ENCODE measurements at places on chromosomes 4 and X. TPM values are rescaled to one million over a fixed set of nuclear protein-coding genes. Genes with fewer than 3 reads are reported as not detected.
A peak's percentile ranks its signal among the peaks of the same experiment; 100 is the strongest.

GRCh38 chr4:143251779-143252178, 67.1 kb downstream of the USP38 start:
- no peak overlapping the region for H3K4me3 ChIP-seq
- DNase-seq, result no peak
- no peaks in the 10 kb centered on the region for H3K27me3 ChIP-seq
- H3K4me1 ChIP-seq, result no peaks in the 10 kb centered on the region
- H3K27ac ChIP-seq, result no peak overlapping the region
- no peaks in the 10 kb centered on the region for H3K36me3 ChIP-seq

GRCh38 chrX:8688776-8689175, 43.2 kb downstream of the ANOS1 start:
- no peak overlapping the region for H3K4me3 ChIP-seq
- peaks cover 27% of the 10 kb centered on the region for H3K4me1 ChIP-seq
- peaks cover 3% of the 10 kb centered on the region for H3K36me3 ChIP-seq
- no peak overlapping the region for H3K27ac ChIP-seq
- H3K27me3 ChIP-seq, result peaks cover 17% of the 10 kb centered on the region

DNA sequence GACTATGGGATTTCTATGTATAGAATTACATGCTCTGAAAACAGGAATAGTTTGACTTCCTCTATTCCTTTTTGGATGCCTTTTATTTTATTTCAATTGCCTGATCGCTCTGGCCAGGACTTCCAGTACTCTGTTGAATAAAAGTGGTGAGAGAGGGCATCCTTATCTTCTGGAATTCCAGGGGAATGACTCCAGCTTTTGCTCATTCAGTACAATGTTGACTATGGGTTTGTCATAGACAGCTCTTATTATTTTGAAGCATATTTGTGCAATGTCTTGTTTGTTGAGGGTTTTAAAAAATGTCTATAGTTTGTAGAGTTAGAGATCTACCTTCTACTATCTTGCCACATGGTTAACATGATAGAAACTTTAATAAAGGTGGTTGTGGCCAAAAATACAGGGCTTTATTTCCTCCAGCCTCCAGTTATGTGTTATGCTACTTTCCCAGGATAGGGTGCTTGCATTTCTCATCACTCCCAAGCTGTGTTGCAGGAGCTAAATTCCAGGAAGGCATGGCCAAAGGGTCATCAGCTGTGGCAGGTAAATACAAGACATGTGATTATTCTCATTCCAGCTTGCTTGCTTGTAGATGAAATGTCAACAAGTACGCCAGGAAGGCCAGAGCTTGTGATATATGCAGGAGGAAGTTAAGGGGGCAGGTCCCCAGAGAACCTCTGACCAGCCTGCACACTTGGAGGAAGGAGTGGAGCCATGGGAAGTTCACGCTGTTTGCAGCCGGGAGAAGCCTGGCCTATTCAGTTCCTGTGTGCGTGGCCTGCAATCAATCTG, 142.4 kb upstream of the CPXCR1 start:
- peak overlapping the region; percentile 72 for H3K27ac ChIP-seq
- no peaks in the 10 kb centered on the region for H3K36me3 ChIP-seq
- peak overlapping the region; percentile 16 for H3K4me3 ChIP-seq

- H3K27ac ChIP-seq, result no peak overlapping the region
- no peak overlapping the region for H3K4me3 ChIP-seq
- H3K27me3 ChIP-seq, result peaks cover 65% of the 10 kb centered on the region
Observed at GRCh38 chr4:80219301-80220025, 22.2 kb downstream of the PRDM8 start.

SSX2B gene
- total RNA-seq, result not detected

DNA sequence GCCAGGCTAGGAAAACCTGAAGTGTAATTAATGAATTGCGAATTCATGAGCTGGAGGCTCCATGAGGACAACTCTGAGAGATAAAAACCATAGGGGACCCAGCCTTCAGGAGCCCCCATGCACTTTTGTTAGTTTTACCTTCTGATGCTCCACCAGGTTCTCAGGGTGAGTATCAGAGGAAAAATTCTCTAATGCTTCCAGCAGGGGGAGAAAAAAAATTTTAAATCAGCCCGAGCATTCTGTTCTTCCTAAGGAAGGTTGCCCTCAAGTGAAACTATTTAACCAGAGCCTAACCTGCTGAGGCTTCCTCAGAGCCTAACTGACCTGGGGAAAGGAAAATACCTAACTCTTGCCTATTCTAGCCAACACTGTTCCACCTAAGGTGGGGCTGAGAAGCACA, 552.6 kb downstream of the PPARGC1A start:
- no peaks in the 10 kb centered on the region for H3K27me3 ChIP-seq
- H3K27ac ChIP-seq, result no peak overlapping the region
- H3K36me3 ChIP-seq, result no peaks in the 10 kb centered on the region
- DNase-seq, result no peak

FRAS1 gene
- 33.1 TPM for total RNA-seq

DNA sequence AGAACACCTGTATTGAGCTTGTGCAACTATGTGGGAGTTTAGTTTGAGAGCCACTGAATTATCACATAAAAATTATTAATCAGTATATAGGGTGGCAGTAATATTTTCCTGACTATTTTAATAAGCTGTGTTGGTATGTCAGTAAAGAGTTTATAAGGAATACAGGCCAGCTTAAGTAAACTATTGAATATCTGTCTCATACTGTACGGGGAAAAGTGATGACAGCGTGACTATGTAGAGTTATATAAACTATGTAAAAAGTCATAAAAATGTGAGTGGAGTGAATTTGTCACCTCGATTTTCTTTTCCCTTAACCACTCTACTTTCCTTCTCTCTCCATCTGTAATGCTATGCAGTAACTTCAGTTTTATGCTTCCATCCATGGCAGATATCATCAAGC, 250.2 kb downstream of the BMPR1B start:
- no peaks in the 10 kb centered on the region for H3K4me1 ChIP-seq
- no peaks in the 10 kb centered on the region for H3K27me3 ChIP-seq
- H3K36me3 ChIP-seq, result no peaks in the 10 kb centered on the region
- no peak overlapping the region for H3K4me3 ChIP-seq

- H3K27me3 ChIP-seq, result no peaks in the 10 kb centered on the region
- H3K36me3 ChIP-seq, result peaks cover 19% of the 10 kb centered on the region
- peak overlapping the region; percentile 46 for H3K4me3 ChIP-seq
- no peak for DNase-seq
- H3K4me1 ChIP-seq, result peaks cover 20% of the 10 kb centered on the region
Observed at GRCh38 chrX:45806410-45807121, 605.9 kb upstream of the DIPK2B start.

DNA sequence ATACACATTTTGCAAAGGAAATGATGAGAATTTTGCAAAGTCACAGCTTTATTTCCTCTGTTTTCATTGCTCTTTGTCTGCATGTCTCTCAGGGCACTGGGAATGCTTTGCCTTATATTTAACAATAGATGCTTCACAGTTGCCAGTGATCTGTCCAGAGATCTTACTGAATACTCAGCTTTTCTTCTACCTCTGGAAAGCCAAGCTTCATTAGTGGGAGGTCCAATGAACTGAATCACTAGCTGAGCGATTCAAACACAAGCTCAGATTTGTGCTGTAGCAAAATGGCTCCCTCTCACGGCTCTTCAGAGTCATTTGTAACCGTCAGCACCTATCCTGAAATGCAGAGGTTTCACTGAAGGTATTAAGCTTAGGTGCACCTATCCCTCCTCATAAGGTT, 138.9 kb downstream of the DCLK2 start:
- H3K36me3 ChIP-seq, result peaks cover 11% of the 10 kb centered on the region
- peaks cover 19% of the 10 kb centered on the region for H3K4me1 ChIP-seq
- DNase-seq, result no peak
- peak overlapping the region; percentile 46 for H3K4me3 ChIP-seq

- H3K4me1 ChIP-seq, result no peaks in the 10 kb centered on the region
- no peak overlapping the region for H3K27ac ChIP-seq
- H3K36me3 ChIP-seq, result peaks cover 13% of the 10 kb centered on the region
- no peak for DNase-seq
Observed at GRCh38 chrX:108230574-108230973, 139.0 kb downstream of the ATG4A start.

CHRNA9 gene
- 0.58 TPM for total RNA-seq

DNA sequence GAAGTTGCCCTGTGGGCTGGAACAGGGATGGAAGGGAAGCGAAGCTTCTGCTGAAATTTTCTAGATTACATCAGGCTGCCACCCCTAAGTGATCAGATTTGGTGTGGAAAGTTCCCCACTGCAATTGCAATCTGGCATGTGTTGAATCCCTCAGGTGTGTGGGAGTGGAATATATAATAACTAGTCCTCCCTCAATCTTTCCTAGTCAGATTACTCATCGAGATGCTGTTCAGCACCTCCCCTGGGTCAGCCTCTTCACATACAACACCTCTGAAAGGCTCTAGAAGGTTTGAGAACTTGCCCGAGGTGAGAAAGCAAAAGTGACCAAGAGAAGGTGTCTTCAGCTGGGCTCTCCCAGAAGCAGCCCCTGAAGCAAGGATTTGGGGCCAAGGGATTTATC, 336.8 kb downstream of the BCOR start:
- no peaks in the 10 kb centered on the region for H3K36me3 ChIP-seq
- H3K4me3 ChIP-seq, result no peak overlapping the region
- DNase-seq, result no peak
- H3K27ac ChIP-seq, result no peak overlapping the region
- H3K27me3 ChIP-seq, result no peaks in the 10 kb centered on the region

GRCh38 chr4:26864899-26865298, 4.3 kb downstream of the STIM2 start:
- peaks cover 33% of the 10 kb centered on the region for H3K4me1 ChIP-seq
- H3K27me3 ChIP-seq, result no peaks in the 10 kb centered on the region
- peak overlapping the region; percentile 4 for H3K4me3 ChIP-seq

- no peak overlapping the region for H3K4me3 ChIP-seq
- H3K4me1 ChIP-seq, result no peaks in the 10 kb centered on the region
- no peak overlapping the region for H3K27ac ChIP-seq
- H3K27me3 ChIP-seq, result no peaks in the 10 kb centered on the region
- no peaks in the 10 kb centered on the region for H3K36me3 ChIP-seq
Observed at GRCh38 chrX:78710171-78710570, 37.3 kb upstream of the LPAR4 start.

GRCh38 chr4:25756503-25756902, 100.9 kb downstream of the SLC34A2 start:
- no peak for DNase-seq
- peak overlapping the region; percentile 21 for H3K27ac ChIP-seq
- peaks cover 3% of the 10 kb centered on the region for H3K36me3 ChIP-seq
- no peak overlapping the region for H3K4me3 ChIP-seq

GRCh38 chr4:57233386-57233785, 123.2 kb upstream of the IGFBP7 start:
- no peak overlapping the region for H3K27ac ChIP-seq
- H3K4me1 ChIP-seq, result peaks cover 25% of the 10 kb centered on the region
- no peaks in the 10 kb centered on the region for H3K27me3 ChIP-seq
- no peaks in the 10 kb centered on the region for H3K36me3 ChIP-seq
- no peak overlapping the region for H3K4me3 ChIP-seq
